ENCODE measurements at places on chromosomes 7 and 10.

DNA sequence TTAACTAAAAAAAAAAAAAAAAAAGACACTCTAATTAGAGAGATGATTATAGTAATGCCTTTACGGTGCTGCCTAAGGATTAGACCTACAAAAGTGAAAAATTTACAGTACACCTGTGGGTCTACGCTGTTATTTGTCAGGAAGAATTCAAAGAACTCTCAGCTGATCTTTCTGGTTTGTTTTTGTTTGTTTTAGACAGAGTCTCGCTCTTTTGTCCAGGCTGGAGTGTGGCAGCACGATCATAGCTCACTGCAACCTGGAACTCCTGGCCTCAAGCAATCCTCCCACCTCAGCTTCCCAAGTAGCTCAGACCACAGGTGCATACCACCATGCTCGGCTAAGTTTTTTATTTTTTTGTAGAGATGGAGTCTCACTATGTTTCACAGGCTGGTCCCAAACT, 28.3 kb upstream of the FOXK1 start:
- H3K36me3 ChIP-seq: no peaks in the 10 kb centered on the region
- peaks cover 11% of the 10 kb centered on the region for H3K4me1 ChIP-seq
- H3K4me3 ChIP-seq: no peak overlapping the region
- no peak for DNase-seq

DNA sequence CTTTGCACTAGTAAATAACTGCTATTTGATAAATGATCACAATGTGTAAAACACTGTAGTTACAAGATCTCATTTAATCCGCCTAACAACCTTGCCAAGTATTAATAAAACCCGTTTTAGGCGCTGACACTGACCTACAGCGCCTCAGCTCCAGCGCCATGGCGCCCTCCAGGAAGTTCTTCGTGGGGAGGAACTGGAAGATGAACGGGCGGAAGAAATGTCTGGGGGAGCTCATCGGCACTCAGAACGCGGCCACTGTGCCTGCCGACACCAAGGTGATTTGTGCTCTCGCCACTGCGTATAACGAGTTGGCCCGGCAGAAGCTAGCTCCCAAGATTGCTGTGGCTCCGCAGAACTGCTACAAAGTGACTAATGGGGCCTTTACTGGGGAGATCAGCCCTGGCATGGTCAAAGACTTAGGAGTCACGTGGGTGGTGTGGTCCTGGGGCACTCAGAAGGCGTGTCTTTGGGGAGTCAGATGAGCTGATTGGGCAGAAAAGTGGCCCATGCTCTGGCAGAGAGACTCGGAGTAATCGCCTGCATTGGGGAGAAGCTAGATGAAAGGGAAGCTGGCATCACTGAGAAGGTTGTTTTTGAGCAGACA, 1.1 kb upstream of the TNPO3 start:
- no peaks in the 10 kb centered on the region for H3K4me1 ChIP-seq
- no peaks in the 10 kb centered on the region for H3K27me3 ChIP-seq
- peak overlapping the region; percentile 93 for H3K4me3 ChIP-seq
- H3K36me3 ChIP-seq: no peaks in the 10 kb centered on the region
- DNase-seq: no peak

DNA sequence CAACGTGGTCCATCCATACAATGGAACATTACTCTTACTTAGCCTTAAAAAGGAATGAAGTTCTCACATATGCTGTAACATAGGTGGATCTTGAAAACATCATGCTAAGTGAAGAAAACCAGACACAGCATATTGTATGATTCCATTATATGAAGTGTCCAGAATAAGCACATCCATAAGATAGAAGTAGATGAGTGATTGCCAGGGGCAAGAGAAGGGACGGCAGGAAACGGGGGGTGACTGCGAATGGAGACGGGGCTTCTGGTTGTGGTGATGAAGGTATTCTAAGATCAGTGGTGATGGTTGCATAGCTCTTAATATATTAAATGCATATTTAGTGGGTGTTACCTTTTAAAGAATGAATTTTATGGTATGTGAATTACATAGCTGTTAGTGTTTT, 29.8 kb downstream of the UBE3C start:
- no peak overlapping the region for H3K27ac ChIP-seq
- H3K4me3 ChIP-seq: no peak overlapping the region
- H3K36me3 ChIP-seq: peaks cover 94% of the 10 kb centered on the region
- no peak for DNase-seq
- H3K27me3 ChIP-seq: no peaks in the 10 kb centered on the region

DNA sequence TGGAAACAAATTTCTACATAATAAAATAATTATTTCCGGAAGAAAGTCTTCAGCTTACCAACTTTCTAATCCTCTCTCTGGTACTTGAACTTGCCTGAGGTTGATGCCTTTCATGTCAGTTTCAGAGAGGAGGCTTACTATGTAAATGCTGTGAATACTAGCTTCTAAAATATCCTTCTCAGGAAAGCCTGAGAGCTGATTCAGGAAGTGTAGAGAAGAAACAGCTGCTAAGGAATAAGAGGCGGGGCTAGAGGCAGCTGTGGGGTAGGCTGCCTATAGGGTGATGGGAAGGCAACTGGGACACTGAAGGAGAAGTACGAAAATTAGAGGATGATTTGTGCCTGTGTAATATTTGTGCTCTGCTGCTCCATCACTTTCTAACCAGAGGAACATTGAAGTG, 69.3 kb downstream of the AVL9 start:
- no peak for DNase-seq
- H3K36me3 ChIP-seq: peaks cover 17% of the 10 kb centered on the region
- H3K27ac ChIP-seq: no peak overlapping the region
- no peaks in the 10 kb centered on the region for H3K4me1 ChIP-seq
- H3K27me3 ChIP-seq: no peaks in the 10 kb centered on the region

GRCh38 chr7:107151538-107151937, 17.3 kb upstream of the HBP1 start:
- no peak for DNase-seq
- no peaks in the 10 kb centered on the region for H3K36me3 ChIP-seq
- H3K4me3 ChIP-seq: no peak overlapping the region
- H3K27ac ChIP-seq: no peak overlapping the region
- no peaks in the 10 kb centered on the region for H3K27me3 ChIP-seq

GRCh38 chr10:16954280-16955030, 137.2 kb upstream of the RSU1 start:
- H3K27me3 ChIP-seq: no peaks in the 10 kb centered on the region
- H3K4me3 ChIP-seq: no peak overlapping the region
- peak overlapping the region; percentile 54 for H3K27ac ChIP-seq
- no peaks in the 10 kb centered on the region for H3K36me3 ChIP-seq
- no peaks in the 10 kb centered on the region for H3K4me1 ChIP-seq
- DNase-seq: no peak

DNA sequence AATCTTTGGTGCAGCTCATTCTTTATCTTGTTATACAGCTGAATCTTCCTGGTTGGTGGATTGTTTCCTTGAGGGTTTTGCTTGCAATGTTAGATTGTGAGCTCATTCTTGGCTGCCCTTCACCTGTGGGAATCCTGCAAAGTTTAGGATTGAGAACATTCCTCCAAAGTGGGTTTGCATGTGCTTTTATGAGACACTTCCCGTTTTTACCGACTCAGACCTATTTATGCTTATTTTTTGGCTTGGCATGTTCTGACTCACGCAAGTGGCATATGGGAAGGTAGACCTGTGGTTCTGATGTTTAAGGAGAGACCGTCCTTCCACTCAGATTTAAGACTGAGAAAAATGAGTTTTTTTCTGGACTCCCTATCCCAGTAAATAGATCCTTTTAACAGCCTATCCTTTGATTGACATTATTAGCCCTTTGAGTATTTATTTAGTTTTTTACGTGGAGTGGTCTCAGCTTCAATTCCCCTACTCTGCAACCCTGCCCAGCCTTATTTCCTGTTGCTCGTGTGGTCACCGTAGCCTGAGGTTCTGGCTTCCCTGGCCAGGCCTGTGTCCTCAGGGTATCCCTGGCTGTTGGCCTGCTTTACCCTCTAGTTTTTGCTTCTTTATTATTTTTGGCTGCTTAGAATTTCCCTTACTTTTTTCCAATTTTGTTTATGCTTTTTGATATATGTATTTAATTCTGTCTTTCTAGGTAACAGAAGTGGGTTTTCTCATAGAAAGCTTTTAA, 13.4 kb upstream of the PRF1 start:
- H3K27me3 ChIP-seq: no peaks in the 10 kb centered on the region
- no peak overlapping the region for H3K4me3 ChIP-seq
- no peak for DNase-seq
- H3K4me1 ChIP-seq: no peaks in the 10 kb centered on the region
- no peak overlapping the region for H3K27ac ChIP-seq

- H3K36me3 ChIP-seq: no peaks in the 10 kb centered on the region
- H3K4me3 ChIP-seq: no peak overlapping the region
- no peaks in the 10 kb centered on the region for H3K4me1 ChIP-seq
- no peaks in the 10 kb centered on the region for H3K27me3 ChIP-seq
- no peak for DNase-seq
These were observed 19.3 kb downstream of the ELMO1 start for GRCh38 chr7:37429435-37429791.

- H3K4me3 ChIP-seq: no peak overlapping the region
- DNase-seq: peak; percentile 16
- H3K27ac ChIP-seq: no peak overlapping the region
- H3K36me3 ChIP-seq: peaks cover 8% of the 10 kb centered on the region
These were observed 32.5 kb downstream of the TRUB1 start for GRCh38 chr10:114970515-114970914.

DNA sequence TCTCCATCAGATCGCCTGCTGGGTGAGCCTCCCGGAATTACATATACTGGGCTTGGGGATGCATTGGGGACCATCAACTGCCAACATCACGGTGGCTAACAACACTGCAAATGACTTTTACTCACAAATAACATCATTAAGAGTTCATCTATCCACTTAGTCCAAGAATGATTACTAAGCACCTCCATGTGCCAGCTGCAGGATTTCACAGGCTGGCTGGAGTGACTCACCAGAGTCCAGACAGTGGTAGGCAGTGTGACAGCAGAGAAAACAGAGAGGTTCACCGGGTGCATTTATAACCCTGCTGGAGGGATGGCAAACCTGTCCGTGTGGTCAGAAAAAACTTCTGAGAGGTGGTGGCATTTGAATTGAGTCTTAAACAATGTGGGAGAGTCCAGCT, 3.2 kb upstream of the IGFBP3 start:
- no peak overlapping the region for H3K27ac ChIP-seq
- no peaks in the 10 kb centered on the region for H3K36me3 ChIP-seq
- H3K4me3 ChIP-seq: no peak overlapping the region
